Fibroblast of lung (primary cell): ENCODE measurements at places on chromosomes 13 and 19. TPM values are rescaled to one million over a fixed set of nuclear protein-coding genes. Genes with fewer than 3 reads are reported as not detected.

DNA sequence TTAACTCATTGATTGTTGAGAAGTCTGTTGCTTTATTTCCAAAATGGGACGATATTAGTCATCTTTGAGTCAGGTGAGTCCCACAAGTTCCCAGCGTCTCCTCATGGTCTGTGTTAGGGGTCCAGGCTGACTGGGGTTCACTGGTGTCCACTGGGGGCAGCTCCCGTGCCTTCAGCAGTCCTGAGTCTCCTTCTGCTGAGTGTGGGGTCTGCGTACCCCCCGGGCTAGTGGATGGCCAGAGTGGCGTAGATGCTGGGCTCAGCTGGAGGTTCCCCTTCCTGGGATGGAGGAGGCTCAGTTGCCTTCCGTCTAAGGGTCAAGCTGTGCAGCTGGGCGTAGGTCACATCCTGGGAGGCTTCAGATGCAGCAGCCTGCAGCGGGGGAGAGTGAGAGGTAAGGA lies 5.9 kb downstream of the LILRB3 start:
- no peak overlapping the region for H3K27ac ChIP-seq
- H3K36me3 ChIP-seq: peaks cover 3% of the 10 kb centered on the region
- H3K27me3 ChIP-seq: no peaks in the 10 kb centered on the region
- no peak overlapping the region for H3K4me3 ChIP-seq
- H3K4me1 ChIP-seq: no peaks in the 10 kb centered on the region

PEAK3 gene
- total RNA-seq: not detected in 2 replicates

HSD17B14 gene
- total RNA-seq: 7.7 and 11.1 TPM in 2 replicates

ANGPTL4 gene
- 1.7 and 6.7 TPM in 2 replicates for total RNA-seq

DNA sequence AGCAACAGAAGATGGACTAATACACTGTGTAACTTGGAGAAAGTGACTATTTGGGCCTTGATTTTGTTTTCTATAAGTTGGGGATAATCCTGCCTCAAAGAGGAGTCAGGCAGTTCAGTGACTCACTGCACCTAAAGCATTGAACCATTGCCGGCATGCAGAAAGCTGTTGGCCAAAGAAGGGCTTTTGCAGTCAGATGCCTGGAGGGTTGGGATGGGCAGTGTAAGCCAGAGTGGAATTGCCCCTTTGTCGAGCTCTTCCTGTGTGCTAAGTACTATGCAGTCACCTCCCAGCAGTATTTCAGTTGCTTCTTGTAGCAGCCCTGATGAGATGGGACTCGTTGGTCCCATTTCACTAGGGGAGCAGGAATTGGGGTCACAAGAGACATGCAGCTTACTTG lies 11.1 kb downstream of the ZNF473 start:
- H3K4me1 ChIP-seq: no peaks in the 10 kb centered on the region
- no peaks in the 10 kb centered on the region for H3K27me3 ChIP-seq
- no peak for DNase-seq

DNA sequence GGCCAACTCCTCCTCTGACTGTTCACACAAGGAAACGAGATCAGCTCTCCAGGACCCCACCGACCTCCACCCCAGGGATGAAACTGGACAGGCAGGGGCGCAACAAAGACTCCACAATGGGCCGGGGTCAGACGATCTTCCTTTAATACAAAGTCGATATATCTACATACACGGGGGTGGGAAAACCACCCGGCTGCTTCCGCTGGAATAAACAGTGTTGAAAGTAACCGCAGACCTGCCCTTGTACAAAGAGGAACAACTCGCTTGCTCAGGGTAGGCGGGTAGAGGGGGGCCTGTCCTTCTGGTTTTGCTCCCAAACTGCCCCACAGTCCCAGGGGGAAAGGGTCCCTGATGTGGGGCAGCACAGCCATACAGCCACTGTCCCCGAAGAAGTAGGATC lies 135.2 kb downstream of the PTPRS start:
- H3K4me3 ChIP-seq: no peak overlapping the region
- H3K27me3 ChIP-seq: no peaks in the 10 kb centered on the region
- DNase-seq: no peak
- H3K27ac ChIP-seq: no peak overlapping the region
- peaks cover 8% of the 10 kb centered on the region for H3K36me3 ChIP-seq

- H3K4me1 ChIP-seq: no peaks in the 10 kb centered on the region
- no peak overlapping the region for H3K27ac ChIP-seq
- no peaks in the 10 kb centered on the region for H3K27me3 ChIP-seq
- H3K36me3 ChIP-seq: peaks cover 18% of the 10 kb centered on the region
- H3K4me3 ChIP-seq: no peak overlapping the region
These were observed 63.2 kb downstream of the RAB20 start for GRCh38 chr13:110498327-110498726.
